Activated naive CD8-positive, alpha-beta T cell treated with anti-CD3 and anti-CD28 coated beads for 36 hours (primary cell): ENCODE measurements at places on chromosomes 6 and 20. TPM values are rescaled to one million over a fixed set of nuclear protein-coding genes. Genes with fewer than 3 reads are reported as not detected.
A peak's percentile ranks its signal among the peaks of the same experiment; 100 is the strongest.

Gene HLA-DOA
- 9.8 TPM for total RNA-seq

Gene SLC32A1
- not detected for total RNA-seq

Gene BPIFA1
- not detected for total RNA-seq

Gene FOXQ1
- not detected for total RNA-seq

Gene PACRG
- not detected for total RNA-seq

Gene SLC22A1
- total RNA-seq, result 0.85 TPM

Gene FAM83C
- not detected for total RNA-seq

Gene NMBR
- not detected for total RNA-seq

DNA sequence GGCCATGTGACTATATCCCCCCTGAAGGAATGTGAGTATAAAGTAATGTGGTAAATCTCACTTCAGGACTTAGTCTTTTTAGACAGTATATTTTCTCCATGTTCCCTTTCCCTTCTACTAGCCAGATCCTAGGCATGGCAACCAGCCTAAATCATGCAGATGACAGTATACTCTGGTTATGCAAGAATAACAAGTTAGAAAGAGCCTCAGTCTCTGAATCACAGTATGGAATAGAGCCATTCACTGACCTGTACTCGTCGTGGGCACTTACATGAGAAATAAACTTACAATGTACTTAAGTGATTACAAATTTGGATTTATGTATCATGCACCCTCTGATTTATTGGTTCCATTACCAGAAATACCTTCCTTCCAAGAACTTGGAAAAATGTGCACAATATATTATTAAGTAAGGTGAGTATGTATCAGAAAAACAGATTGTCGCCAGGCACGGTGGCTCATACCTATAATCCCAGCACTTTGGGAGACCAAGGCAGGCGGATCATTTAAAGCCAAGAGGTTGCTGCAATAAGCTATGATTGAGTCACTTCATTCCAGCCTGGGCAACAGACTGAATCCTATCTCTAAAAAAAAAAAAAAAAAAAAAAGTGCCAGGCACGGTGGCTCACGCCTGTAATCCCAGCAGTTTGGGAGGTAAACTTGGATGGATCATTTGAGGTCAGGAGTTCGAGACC, 25.1 kb upstream of the FAM8A1 start:
- DNase-seq, result no peak

- no peak for DNase-seq
Observed at GRCh38 chr20:5621305-5621704, 128.9 kb upstream of the SHLD1 start.

- DNase-seq, result no peak
Observed at GRCh38 chr20:54127855-54128574, 45.8 kb downstream of the CYP24A1 start.

DNA sequence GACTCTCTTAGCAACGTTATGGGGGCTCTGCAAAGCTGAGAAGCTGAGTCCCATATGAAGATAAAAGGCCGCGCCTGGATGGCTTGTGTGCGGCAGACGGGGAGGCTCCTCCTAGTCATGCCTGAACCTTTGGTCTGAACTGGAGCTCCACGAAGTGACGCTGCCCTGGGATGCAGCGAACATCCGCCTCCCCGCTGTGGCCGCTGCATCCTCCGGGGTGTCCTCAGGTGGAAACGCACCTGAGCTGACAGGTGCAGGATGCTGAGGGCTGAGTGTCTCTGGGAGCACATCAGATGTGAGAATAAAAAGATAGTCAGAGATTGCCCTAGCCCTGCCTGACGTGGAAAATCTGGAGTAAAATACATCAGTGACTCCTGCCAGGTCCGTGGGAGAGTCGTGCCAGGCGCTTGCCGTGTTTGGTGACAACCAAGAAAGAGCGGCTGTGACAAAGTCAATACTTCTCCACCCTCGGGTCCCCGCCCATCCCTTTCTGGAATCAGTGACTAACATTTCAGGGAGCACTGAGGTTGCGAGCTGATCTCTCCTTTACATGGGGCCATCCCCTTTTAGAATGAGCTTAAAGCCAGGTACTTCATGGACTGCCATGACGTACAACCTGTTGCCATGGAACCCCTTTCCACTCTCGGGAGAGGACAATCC, 162.8 kb upstream of the AFDN start:
- DNase-seq, result no peak

DNA sequence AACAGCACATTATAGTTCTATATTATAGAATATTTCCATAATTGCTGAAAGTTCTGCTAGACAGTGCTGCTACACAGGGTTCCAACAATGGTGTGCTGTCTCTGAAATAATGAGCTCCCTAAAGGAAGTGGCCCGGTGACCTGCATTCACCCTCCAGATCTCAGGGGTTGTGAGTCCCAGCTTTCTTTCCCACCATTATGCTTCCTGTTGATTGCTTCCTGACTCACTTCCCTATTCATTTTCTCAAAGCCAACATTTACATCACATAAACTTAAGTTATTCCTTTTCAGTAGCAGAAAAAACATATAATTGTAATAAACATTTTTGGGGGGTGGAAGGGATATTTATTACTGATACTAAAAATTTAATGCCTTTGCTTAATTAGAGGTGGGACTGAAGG, 12.9 kb upstream of the CCN6 start:
- no peak for DNase-seq

GRCh38 chr6:13300643-13301590, 27.4 kb downstream of the TBC1D7 start:
- no peak for DNase-seq

GRCh38 chr6:127148511-127148910, 30.0 kb downstream of the RSPO3 start:
- DNase-seq, result no peak

GRCh38 chr20:63736893-63737694, 630 bp downstream of the LIME1 start:
- peak; percentile 72 for DNase-seq

GRCh38 chr6:41689171-41690008, 46.0 kb downstream of the TFEB start:
- no peak for DNase-seq

GRCh38 chr6:38498085-38498484, 141.6 kb downstream of the BTBD9 start:
- no peak for DNase-seq

- DNase-seq, result no peak
Observed at GRCh38 chr6:24686946-24687345, 20.1 kb downstream of the ACOT13 start.

DNA sequence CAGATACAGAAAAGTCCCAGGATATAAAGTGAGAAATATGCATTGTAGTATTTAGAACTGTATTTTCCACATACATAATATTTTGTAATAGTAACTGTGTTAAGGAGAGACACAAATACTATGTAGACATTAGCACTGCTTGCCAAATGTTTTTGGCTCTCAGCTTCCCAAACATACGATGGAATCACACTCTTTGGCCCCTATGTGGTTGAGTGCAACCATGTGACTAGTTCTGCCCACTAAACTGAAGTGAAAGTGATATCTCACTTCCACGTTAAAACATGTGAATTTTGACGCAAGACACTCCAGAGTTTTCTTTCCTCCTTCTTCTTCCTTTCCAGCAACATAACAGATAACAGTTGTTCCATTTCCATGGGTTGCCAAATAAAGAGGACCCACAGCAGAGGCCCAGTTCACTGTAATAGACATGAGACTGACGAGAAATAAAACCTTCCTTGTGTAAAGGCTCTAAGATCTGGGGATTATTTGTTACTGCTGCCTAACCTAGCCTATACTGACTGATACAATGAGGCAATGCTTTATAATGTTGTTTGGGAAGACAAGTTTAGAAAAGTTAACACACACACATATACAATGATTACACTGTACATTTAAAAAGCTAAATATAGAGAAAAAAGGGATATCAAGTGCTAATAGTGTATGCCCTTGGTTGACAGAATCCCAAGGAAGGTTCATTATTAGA, 97.2 kb downstream of the PTPRT start:
- DNase-seq, result no peak

- no peak for DNase-seq
Observed at GRCh38 chr20:36989797-36990196, 38.3 kb upstream of the SAMHD1 start.

- no peak for DNase-seq
Observed at GRCh38 chr6:135675026-135675425, 176.5 kb upstream of the PDE7B start.

- peak; percentile 80 for DNase-seq
Observed at GRCh38 chr20:47196091-47197081, 160.1 kb downstream of the ZMYND8 start.

GRCh38 chr6:40328386-40328985, 258.7 kb downstream of the LRFN2 start:
- DNase-seq, result peak; percentile 24

GRCh38 chr6:139186692-139187091, 51.8 kb downstream of the HECA start:
- no peak for DNase-seq

DNA sequence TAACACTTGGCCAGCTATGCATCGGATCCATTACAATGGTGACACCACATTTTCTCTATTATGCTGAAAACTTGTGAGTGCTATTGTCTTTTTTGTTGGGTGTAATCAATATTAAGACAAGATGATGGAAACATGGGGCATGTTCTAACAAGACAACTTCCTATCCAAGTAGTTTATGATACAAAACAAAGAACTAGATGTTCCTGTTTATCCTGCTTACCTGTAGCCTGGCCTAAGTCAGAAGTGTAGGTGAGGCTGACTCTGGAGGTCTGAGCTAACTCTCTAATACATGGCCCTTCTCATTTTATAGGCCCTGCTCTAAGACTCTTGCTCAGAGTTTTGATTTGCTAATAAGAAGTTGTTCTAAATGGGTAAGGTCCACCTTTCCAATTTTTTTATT, 242.4 kb upstream of the STXBP5 start:
- no peak for DNase-seq

GRCh38 chr6:32223258-32224235, at the start of gene NOTCH4:
TSS of gene NOTCH4 (minus strand) at chr6:32224067. CDS start at chr6:32223928, 139 bp downstream.
- no peak for DNase-seq

GRCh38 chr6:35152067-35152707, 11.0 kb upstream of the TCP11 start:
- no peak for DNase-seq

- no peak for DNase-seq
Observed at GRCh38 chr6:56815436-56815835, 139.5 kb upstream of the BEND6 start.

DNA sequence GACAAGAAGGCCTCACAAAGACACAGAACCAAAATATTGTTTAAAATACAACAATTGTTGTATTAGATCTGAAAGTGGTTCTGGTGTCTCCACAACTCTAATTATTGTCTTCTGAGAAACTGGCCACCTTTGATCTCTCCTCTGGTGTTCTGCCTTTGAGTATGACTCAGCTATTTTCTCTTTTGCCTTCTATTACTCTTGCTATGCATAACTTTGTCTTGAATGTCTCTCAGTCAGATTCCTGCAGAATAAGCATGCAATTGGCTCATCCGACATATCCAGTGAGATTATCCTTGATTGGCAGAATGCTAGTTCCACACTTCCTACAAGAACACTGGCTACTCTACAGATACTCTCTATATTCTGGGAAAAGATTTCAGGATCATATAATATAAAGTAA, 14.3 kb upstream of the EPM2A start:
- DNase-seq, result no peak

GRCh38 chr20:18077157-18077556, 19.4 kb upstream of the OVOL2 start:
- DNase-seq, result no peak

GRCh38 chr20:40506537-40506939, 182.5 kb downstream of the MAFB start:
- peak; percentile 6 for DNase-seq
